ENCODE measurements at places on chromosomes 6 and 20.

- DNase-seq: no peak
Observed at GRCh38 chr6:89400912-89401399, 11.1 kb downstream of the RRAGD start.

GRCh38 chr20:3043322-3043721 is at the start of gene GNRH2:
GNRH2 (plus strand) TSS chr20:3043622; CDS start chr20:3044415, 793 bp downstream.
- no peak for DNase-seq

GRCh38 chr20:17083738-17084137 is 143.1 kb upstream of the PCSK2 start:
- no peak for DNase-seq

DNA sequence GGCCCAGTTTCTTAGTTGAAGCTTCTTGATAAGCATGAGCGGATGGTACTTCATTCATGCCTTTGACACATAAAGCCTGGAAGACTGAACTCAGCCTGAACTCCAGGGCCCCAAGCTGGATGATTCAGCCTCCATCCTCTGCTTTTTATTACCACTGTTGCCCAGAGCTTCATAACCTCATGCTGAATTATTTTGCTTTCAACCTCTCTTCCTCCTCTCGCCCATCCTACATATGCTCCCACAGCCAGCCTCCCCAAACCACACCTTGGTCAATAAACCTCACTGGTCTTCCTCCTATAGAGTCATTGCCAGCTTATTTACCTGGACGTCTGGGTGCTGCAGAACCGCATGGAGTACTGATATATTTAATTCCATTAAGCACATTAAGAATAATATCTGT is 59.4 kb downstream of the SLC35B3 start:
- DNase-seq: no peak

DNA sequence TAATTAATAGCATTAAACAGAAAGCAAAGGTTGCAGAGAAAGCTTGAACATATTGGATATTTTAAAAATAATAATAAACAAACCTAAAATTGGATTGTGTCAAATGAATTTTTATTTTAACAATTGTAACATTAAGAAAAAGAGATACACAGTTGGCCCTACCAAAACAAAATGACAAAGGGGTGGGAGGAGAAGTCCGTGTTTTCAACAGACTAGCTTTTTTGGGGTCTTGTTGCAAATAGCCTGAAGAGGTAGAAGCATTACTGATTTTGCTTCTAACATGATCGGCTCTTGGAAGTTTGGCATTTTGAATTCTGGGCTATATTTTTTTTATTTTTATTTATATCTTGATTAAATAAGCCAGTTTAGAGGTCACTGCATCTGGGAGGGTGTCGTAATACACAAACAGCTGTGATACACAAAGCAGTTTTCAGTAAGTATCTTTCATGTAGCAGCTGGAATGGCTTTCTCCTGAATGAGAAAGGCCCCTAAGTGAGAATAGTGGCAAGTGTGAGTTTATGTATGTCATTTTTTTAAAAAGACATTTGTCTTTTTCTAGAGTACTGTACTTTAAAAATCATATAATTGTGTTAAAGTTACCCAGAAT is 85.5 kb upstream of the ZNF217 start:
- DNase-seq: no peak

- DNase-seq: no peak
Observed at GRCh38 chr6:107154801-107155160, 39.5 kb upstream of the BEND3 start.

- no peak for DNase-seq
Observed at GRCh38 chr20:16575390-16576140, 2.3 kb upstream of the KIF16B start.

- no peak for DNase-seq
Observed at GRCh38 chr6:73798592-73798991, 102.6 kb downstream of the CD109 start.

- no peak for DNase-seq
Observed at GRCh38 chr6:46677314-46677654, 10.4 kb upstream of the TDRD6 start.

DNA sequence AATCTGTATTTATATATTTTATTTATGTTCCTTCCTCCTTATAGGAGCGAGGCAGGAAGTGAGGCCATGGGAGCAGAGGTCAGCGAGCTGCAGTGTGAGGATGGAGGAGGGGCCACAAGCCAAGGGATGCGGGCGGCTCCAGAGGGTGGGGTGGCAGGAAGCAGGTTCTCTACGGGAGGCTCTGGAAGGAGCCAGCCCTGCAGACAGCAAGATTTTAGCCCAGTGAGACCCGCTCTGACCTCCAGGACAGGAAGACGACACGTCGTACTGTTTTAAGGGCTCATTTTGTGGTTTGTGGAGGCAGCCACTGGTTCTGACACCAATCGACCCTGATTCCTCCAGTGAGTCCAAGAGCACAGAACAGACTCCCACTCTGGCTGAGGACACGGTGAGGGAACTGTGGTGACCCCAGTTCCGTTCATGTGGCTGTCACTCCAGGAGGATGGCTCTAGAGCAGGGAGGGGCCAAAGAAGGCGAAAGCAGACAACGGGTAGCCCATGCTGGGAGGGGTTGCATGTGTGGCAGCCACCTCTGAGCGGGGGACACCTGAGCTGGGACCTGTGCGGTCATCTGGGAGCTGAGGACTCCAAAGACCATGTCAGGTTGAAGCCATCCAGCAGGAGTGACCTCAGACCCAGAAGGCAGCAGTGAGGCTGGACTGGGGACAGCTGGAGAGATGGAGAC is 100.1 kb upstream of the BHLHE23 start:
- DNase-seq: no peak

GRCh38 chr6:148448369-148449012 is 105.9 kb downstream of the SASH1 start:
- DNase-seq: no peak

GRCh38 chr20:43985121-43985520 is 70.5 kb downstream of the TOX2 start:
- DNase-seq: no peak

DNA sequence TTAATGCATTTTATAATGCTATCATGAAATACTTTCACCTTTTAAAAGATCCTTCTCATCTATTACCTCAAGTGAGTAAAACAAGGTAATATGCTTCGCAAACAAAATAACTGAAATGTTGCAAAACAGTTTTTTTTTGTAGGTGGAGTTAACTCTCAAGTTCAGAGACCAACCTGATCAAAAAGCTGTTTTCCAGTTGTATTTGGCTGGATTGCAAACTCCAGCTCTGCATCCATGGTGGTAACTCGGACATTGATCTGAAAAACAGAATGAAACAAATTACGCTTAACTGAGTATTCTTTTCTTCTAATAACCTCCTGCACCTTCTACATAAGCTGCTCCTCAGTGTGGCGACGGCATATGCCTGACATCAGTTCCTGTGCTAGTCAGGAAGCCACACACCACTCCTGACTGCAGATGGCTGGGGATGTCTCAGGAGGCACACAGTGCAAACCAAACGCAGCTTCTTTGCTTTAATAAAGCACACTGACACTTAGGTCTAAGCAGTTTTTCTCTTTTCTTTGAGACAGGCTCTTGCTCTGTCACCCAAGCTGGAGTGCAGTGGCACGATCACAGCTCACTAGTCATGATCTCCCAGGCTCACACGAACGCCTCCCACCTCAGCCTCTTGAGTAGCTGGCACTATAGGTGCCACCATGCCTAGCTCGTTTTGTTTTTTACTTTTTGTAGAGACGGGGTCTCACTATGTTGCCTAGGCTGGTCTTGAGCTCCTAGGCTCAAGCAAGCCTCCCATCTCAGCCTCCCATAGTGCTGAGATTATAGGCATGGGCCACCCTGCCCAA is 29.9 kb downstream of the EZR start:
- no peak for DNase-seq

- no peak for DNase-seq
Observed at GRCh38 chr6:50457351-50457750, 256.0 kb upstream of the TFAP2D start.

GRCh38 chr6:132910759-132911158 is 96.4 kb downstream of the RPS12 start:
- DNase-seq: no peak

GRCh38 chr6:14321992-14322772 is 204.6 kb downstream of the CD83 start:
- DNase-seq: no peak

- no peak for DNase-seq
Observed at GRCh38 chr6:35585658-35586057, 73.0 kb upstream of the TULP1 start.

DNA sequence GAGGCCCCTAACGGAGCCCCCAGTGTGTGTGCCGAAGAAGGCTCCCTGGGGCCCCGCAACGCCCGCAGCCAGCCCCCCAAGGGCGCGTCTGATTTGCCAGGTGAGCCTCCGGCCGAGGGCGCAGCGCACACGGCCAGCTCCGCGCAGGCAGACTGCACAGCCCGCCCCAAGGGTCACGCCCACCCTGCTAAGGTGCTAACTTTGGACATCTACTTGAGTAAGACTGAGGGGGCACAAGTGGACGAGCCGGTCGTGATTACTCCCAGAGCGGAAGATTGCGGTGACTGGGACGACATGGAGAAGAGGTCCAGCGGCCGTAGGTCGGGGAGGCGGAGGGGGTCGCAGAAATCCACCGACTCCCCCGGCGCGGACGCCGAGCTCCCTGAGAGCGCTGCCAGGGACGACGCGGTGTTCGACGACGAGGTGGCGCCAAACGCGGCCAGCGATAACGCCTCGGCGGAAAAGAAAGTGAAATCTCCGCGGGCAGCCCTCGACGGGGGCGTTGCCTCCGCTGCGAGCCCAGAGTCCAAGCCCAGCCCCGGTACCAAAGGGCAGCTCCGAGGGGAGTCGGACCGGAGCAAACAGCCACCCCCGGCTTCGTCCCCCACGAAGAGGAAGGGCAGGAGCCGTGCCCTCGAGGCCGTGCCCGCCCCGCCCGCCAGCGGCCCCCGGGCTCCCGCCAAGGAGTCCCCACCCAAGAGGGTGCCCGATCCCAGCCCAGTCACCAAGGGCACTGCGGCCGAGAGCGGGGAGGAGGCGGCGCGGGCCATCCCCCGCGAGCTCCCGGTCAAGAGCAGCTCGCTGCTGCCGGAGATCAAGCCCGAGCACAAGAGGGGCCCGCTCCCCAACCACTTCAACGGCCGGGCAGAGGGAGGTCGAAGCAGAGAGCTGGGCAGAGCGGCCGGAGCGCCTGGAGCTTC is 117.0 kb downstream of the RTN4IP1 start:
- peak; percentile 29 for DNase-seq

- no peak for DNase-seq
Observed at GRCh38 chr6:169886631-169887227, 135.3 kb downstream of the ERMARD start.

GRCh38 chr6:77587963-77588362 is 64.9 kb upstream of the MEI4 start:
- no peak for DNase-seq

DNA sequence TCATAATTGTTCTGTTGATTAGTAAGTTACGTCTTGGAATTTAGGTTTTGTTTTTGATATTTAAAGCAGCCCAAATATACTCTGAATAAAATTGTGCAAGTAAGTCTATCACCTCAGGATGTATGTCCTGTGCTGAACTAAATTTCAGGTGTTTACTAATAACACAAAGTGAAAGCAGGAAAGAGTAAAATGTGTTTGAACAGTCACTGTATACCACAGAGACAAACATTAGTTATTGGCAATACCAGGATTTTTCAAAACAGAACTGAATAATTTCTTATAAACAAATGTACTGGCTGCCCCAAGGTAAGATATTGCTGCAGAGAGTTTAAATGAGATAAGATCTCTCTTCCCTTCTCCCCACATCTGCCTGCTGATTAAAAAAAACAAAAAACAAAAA is 404.7 kb upstream of the RUNX2 start:
- no peak for DNase-seq

- no peak for DNase-seq
Observed at GRCh38 chr20:34717230-34718095, 13.3 kb downstream of the TP53INP2 start.

- no peak for DNase-seq
Observed at GRCh38 chr6:27545271-27546046, 72.6 kb upstream of the ZNF184 start.

DNA sequence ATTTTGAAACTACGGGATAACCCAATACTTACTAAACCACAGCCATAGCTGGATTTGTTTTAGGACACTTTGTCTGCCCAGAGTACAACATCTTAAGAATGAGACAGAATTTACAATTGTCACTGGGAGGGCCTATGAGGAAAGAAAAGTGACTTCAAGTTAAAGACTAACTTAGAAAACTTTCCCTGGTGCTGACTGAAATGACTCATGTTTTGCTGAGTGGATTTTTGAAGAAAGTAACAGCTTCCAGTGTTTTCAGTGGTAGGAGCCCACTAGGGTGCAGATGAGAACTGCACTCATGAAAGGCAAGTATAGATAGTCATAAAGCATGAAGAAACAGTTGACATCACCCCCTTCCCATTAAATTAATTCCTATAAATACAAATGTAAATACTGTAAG is 988.2 kb upstream of the MAP3K7 start:
- DNase-seq: no peak

- DNase-seq: no peak
Observed at GRCh38 chr20:40443753-40444152, 245.3 kb downstream of the MAFB start.

GRCh38 chr6:79230149-79230548 is 4.3 kb downstream of the HMGN3 start:
- DNase-seq: no peak

DNA sequence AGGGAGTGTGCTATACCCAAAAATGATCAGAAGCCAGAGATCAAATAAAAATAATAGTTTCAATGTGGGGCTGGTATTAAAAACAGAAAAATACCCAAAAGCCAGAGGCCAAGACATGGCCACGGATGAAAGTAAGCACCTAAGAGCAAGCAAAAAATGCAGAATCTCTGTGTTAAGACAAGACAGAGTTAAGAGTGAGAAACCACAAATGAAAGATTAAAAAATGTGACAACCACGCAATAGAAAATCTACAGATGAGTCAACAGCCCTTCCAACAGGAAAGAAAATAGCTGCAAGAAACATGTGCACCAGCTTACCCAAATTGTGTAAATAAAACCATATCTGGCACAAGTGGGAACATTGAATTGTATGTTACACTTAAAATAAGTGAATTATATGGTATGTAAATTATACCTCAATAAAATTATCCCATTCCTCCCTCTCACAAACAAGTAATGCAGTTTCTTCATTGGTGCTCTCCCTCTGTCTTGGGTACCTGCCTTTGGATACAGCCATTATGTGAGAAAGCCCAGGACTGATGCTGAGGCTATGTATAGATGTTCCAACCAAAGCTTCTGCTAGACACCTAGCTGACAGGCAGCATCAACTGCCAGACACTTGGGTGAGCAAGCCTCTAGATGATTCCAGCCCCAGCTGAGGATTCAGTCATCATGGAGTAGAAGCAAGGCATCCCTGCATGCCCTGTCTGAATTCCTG is 55.3 kb upstream of the UFL1 start:
- no peak for DNase-seq

Data from NCI-H345 (cell line).